T-helper 22 cell (primary cell): ENCODE measurements at places on chromosomes 6 and 20.

GRCh38 chr20:62637110-62637509 lies 5.2 kb upstream of the SLCO4A1 start:
- DNase-seq = no peak

DNA sequence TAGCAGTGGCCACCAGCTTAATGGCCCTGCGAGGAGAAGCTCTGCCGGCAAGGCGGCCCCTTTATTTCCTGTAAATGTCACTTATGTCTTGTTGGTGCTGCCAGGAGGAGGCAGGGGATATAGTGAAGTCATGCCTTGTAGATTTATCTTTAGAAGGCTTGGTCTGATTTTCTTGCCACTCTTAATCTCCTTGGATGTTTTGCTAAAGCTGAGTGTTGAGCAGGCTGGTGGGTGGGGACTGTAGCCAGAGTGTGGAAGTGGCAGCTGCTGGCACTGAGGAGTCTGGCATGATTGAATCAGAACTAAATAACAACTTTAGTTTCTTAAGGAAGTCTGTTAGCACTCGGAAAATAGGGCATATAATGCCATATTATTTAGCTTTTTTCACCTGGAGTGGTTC lies 77.9 kb downstream of the PHF20 start:
- no peak for DNase-seq

- DNase-seq = no peak
Measured at GRCh38 chr6:28747083-28747630, 176.6 kb downstream of the TRIM27 start.

DNA sequence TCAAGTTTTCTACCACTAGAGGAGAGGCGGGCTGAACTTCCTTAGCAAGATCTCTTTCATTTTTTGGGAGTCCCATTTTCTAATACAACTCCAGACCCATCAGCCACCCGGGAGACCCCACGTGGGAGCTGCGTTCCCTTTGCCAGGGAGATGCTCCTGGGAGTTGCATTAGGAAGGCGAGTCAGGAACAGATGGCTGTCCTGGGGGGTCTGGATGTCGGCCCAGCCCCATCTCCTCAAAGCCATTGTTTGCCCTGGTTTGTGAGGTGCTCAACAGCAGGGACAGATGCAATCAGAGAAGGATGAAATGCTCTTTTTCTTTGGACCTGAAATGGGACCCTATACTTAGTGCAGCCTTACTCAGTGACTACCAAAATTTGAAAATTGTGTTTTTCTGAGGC lies 39.4 kb downstream of the CARMIL1 start:
- no peak for DNase-seq
